Head of caudate nucleus (tissue), 42 donors: ENCODE measurements at places on chromosomes 4 and X.

DNA sequence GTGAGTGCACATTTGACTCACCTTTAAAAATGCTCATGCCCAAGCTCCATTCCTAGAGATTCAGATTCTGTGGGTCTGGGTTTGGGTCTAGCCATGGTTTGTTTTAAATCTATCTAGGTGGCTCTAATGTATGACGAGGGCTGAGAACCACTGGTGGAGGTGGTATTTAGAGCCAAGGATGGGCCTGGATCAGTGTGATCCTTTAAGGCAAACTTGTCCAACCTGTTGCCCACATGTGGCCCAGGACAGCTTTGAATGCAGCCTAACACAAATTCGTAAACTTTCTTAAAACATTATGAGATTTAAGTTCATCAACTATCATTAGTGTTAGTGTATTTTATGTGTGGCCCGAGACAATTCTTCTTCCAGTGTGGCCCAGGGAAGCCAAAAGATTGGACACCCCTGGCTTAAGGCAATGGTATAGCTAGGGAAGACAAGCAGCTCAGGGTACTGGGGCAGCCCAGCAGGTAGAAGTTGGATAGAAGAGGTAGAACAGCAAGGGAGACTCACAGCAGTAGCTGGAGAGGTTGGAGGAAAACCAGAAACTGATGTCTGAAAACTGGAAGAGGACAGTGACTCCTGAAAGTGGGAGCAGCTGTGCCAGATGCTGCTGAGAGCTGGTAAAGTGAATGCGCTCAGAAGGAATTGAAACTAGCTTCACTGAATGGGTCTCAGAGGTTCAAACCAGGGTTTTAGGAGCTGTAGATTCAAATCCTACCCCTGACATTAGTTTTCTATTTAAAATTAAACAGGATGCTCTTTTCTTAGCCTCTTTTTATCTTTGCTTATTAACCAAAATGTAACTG is 18.2 kb downstream of the ADD1 start:
- no peak for DNase-seq

DNA sequence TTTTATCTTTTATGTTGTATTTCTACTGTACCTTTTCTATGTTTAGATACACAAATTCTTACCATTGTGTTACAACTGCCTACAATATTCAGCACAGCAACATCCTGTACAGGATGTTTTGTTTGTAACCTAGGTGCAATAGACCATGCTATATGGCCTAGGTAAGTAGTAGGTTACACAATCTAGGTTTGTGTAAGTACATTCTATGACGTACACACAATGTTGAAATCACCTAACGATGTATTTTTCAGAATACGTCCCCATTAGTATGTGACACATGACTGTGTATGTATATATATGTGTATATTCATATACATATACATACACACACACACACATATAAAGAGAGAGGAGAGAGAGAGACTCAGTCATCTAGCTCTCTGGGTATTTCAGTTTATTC is 103.5 kb downstream of the CLNK start:
- no peak for DNase-seq

GRCh38 chr4:125741825-125742452 is 427.2 kb downstream of the FAT4 start:
- no peak for DNase-seq

GRCh38 chrX:86604607-86605006 is 456.4 kb downstream of the DACH2 start:
- no peak for DNase-seq

DNA sequence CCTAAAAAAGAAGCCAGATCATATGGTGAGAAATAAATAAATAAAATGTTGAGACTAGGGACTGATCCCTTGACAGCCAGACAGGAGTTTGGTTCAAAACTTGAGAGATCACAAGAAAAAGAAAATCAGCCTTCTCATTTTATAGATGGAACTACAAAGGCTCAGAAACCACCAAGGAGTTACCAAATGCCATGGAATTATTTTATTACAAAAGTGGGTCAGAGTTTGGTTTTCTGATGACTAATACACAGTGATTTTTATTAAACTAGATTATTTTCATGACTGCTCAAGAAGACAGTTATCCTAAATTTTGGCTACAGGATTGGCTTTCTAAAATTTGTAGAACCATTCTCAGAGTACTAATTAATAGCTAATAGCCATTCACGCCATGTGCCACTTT is 6.2 kb downstream of the CXCL1 start:
- DNase-seq: no peak

DNA sequence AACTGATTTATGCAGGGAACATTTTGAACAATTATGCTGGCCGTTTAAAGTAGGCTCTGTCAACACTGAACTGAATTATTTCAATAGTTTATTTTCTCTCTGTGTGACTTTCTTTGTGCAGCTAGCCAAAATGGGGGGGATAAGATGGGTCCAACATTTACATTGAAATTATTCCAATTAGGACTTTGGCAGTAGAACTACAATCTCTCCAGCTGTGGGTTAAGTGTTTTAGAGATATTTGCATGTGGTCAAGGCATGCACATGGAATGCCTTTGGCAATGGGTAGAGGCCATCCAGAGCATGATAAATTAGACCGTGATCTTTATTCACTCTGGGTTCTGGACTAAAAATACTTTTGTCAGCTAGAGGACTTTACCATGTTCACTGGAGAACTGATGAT is 107.9 kb upstream of the ELOVL6 start:
- no peak for DNase-seq

DNA sequence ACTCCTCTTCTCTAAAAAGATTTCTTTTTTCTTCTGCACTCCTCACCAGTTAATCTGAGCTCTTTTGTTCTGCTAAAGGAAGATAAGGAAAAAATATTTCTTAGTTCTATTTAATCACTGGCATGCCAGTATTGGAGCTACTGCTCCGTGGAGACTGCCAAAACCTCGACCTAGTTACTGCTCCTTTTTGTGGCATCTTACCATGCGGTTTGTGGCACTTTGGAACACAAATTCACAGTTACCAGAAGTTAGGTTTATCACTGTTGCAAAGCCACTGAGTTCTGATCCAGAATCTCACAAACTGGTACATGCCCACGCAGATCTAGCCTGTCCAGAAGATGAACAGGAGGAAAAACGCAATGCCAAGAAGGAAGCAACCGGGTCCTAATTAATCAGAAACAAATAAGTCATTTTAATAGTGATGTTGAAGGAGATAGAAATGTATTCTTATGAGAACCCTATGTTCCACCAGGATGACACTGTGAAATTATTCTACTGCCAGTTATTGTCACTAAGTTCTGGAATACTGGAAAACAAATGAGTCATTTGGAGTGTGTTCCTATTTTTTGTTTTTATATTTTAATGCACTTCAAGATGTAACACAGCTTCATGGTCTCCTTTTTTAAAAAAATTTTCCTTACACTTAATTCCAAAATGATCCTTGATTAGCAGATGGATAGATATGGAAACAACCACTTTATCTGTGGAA is 106.7 kb upstream of the GK2 start:
- no peak for DNase-seq

GRCh38 chr4:44583393-44583792 is 68.0 kb downstream of the YIPF7 start:
- no peak for DNase-seq

- no peak for DNase-seq
These were observed 330.1 kb upstream of the HAND2 start for GRCh38 chr4:173860094-173860493.
